ENCODE measurements at places on chromosomes 5 and 9.

GRCh38 chr5:99320436-99320835 lies 391.6 kb upstream of the CHD1 start:
- peak; percentile 72 for DNase-seq

DNA sequence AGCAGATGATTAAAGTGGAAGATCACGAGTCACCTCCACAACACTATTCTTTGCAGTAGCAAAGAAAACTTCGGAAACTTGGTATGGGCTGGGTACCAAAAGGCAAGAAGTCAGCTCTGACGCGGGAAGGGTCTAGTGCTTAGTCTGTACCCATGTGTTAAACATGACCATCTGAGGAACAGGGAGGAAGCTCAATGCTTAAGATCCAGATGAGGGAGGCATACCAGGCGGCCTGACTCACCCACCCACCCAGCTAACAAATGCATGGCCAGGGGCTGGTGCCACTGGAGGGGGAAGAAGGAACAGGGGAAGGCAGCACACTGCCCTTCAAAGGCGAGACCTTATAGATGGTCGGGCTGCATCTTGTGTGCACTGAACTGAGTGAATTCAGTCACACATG lies 41.8 kb downstream of the CAMSAP1 start:
- DNase-seq: no peak

GRCh38 chr5:114089259-114089658 lies 272.6 kb upstream of the KCNN2 start:
- DNase-seq: no peak

DNA sequence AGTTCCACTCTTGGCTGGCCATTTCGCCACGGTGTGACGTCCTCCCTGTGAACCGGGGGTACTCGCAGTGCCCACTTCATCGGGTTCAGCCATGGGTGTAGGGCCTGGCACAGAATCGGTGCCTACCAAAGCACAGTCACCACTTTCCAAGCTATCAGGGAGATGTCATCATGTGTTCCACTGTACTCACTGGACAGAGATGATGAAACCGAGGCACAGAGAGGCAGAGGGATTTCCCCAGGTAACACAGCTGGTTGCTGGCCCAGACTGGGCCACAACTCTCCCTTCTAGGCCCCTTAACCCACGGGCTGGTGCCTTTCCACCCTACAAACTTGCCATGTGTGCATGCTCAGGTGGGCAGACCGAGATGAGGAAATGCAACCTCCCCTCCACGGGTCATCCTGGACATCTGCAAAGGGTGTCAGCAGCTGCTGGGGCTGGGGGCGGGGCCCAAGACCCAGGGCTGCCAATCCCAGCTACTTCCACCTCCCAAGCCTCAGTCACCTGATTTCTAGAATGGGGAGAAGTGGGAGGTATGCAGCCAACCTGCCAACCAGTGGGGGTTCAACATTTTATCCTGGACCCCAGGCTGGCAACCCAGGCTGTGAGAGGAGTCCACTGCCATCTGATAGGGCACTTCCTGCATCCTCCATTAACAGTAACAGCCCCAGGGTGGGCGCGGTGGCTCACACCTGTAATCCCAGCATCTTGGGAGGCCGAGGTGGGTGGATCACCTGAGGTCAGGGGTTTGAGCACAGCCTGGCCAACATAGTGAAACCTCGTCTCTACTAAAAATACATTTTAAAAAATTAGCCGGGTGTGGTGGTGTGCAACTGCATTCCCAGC lies 893 bp upstream of the SH2D3C start:
- peak; percentile 75 for DNase-seq

DNA sequence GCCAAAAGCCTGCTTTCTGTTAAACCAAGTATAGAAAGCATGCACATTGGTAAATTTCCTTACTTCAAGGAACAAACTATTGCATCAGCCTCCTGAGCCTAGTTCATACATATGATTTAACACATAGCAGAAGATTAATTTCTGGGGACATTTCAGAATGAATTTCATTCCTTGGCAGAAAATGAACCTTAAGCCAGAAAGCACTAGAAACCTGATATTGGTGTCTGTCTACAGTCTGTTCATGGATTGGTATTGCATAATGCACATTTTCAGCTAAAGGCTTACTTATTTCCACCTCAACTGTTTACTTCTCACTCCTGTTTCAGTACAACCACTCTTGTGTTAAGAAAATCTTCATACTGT lies 1471.8 kb upstream of the NUDT12 start:
- DNase-seq: peak; percentile 23

GRCh38 chr9:68978066-68978465 lies 35.8 kb downstream of the PRKACG start:
- DNase-seq: peak; percentile 93

DNA sequence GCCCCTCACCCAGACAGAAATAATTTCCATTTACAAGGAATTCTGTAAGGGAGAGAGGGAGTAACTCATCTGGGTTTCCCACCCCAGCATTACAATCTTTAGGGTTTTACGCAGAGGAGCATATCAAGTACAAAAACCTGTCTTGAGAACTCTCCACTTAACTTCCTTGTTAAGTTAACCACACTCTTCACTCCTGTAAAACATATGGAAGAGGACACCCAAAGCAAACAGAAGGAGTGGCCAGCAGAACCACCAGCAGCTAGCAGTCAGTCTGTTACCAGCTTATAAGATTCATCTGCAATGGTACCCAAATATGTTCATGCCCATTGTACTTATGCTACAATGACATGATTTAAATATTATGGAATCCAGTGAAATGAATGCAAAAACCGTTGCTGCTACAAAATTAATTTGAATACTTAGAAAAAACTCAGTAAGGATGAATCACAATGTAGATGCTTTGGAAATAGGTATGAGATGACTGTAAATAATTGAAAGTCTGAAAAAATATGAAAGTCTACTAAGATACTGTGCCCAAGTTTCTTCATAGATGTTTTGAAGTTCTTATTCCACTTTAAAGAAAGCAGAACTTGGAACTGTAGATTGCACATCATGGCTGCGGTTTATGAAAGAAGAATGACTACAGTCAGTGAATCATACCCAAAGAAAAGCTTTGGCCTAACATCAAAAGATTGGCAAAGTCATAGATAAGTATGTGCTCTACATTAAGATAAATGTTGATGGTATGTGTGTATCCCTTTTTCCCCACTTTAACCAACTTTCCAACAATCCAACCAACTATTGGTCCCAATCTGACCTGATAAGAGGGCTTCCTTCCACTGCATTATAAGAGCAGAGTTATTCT lies 233.6 kb downstream of the ACTL7B start:
- peak; percentile 95 for DNase-seq

GRCh38 chr5:150001660-150002486 lies 1.3 kb downstream of the HMGXB3 start:
- peak; percentile 83 for DNase-seq

DNA sequence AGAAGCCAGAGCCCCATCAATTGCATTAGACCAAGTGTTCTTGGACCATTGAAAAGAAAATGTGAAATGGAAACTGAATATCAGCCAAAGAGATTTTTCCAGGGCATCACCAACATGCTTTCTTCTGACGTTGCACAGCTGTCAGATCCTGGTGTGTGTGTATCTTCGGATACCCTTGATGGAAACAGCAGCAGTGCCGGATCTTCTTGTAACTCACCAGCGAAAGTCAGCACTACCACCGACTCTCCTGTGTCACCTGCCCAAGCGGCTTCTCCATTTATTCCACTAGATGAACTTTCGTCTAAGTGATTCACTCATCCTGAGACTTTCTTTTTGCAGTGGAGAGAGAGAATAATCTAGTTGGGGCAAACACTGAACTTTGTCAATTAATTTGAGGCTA lies 75.7 kb downstream of the PIP5K1B start:
- no peak for DNase-seq

GRCh38 chr5:103393101-103393754 lies 134.7 kb downstream of the MACIR start:
- peak; percentile 77 for DNase-seq

GRCh38 chr5:15718421-15719179 lies 218.6 kb downstream of the FBXL7 start:
- no peak for DNase-seq

GRCh38 chr5:157331807-157332206 lies 65.9 kb downstream of the CYFIP2 start:
- no peak for DNase-seq

GRCh38 chr5:130550562-130550928 lies 614.5 kb downstream of the HINT1 start:
- DNase-seq: no peak

GRCh38 chr9:2489838-2490314 lies 131.7 kb upstream of the VLDLR start:
- DNase-seq: no peak

GRCh38 chr5:93462916-93463315 lies 118.1 kb downstream of the NR2F1-AS1 start:
- DNase-seq: no peak

DNA sequence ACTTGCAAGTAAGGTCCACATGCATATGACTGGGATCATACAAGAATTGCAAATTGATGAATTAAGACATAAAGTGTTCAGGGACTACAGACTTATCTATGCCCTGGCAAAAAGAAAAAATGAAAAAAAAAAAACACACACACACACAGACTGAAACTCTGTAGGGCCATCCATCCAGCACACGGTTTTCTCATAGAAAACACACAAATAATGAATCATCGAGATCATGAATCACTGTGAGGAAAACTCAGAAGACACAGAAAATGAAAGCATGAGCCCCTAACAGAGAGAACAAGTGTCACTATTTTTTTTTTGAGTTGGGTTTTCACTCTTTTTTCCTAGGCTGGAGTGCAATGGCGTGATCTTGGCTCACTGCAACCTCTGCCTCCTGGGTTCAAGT lies 185.2 kb downstream of the IRX2 start:
- DNase-seq: no peak

- no peak for DNase-seq
Observed at GRCh38 chr5:99763021-99763774, 772.0 kb upstream of the FAM174A start.
